Muscle of back (tissue), 13 donors: ENCODE measurements at places on chromosomes 12 and 14.
A peak's percentile ranks its signal among the peaks of the same experiment; 100 is the strongest.

DNA sequence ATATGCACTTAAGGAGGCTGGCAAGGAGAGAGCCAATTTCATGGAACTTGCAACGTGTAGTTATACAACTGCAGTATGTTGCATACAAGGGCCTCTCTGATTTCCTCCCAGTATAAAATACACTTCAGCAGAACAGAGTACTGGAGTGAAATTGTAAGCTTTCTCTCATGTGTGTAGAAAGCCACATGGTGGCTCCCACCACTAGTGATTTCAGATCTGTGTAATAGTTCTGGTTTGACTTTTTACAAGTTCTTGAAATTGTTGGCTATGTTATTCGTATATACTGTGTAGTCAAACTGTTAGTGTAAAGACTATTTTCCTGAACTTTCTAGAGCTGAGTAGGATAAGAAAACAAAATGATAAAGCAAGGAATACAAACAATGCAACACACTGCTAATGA, 16.4 kb upstream of the LMO3 start:
- DNase-seq = no peak

GRCh38 chr14:33465846-33466700, 484.8 kb downstream of the EGLN3 start:
- no peak for DNase-seq

DNA sequence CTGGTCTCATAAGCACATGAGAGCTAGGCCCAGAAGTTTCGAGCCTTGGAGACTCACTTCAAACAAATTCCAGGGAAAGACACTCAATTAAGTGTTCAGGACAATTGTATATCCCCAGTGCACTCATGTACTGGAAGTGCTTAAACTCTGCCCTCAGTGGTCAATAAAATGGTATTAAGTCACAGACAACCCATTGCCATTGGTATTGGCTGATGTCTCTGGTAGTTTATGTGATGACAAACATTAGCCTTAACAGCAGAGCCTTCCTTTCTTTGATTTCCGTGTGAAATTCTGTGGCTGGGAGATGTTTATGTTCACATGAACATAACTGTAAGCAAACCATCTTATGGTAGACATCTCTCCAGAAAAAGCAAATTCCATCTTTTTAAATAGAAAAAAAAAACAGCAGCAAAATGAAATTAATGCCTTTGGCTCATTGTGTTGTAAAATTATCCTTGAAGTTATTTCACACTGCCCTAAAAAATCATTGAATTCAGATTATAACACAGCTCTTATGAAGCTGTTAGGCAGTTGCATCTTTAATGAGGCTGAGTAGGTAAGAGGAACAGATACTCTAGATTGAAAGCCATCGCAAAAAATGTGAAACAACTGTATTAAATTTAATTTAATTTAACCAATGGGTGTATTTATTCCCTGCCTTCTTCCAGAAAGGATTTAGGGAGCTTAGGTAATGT, 216.2 kb upstream of the PLEKHG7 start:
- DNase-seq = no peak

DNA sequence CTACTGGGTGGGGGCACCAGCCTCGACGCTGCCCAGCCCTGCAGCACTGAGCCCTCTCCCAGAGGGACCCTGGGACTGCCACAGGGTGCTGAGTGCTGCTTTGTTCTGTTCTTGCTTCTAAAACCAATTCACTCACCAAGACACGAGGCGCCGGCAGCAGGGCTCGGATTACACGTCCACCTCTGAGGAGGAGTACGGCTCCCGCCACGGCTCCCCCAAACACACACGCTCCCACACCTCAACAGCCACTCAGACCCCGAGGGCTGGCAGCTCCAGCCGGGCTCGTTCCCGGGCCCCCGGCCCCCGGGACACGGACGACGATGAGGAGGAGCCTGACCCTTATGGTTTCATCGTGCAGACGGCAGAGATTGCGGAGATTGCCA, 24.3 kb downstream of the CEP170B start:
- no peak for DNase-seq

DNA sequence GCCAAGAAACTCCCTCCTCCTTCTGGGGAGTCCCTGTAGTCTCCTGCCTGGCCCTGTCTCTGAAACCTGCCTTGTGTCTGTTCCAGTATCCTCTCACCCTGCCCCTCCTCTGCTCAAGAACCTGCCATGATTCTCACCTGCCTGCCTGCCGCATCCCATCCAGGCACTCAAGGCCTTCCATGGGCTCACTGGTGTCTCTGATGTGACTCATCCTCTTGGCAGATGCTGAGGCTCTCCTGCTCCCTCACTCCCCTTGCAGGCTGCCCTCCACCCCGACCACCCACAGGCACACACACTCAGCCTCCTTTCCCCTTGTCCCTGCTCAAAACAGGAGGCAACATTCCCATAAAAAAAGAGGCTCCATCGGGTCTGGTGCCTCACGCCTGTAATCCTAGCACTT, 5.8 kb upstream of the BEGAIN start:
- no peak for DNase-seq

DNA sequence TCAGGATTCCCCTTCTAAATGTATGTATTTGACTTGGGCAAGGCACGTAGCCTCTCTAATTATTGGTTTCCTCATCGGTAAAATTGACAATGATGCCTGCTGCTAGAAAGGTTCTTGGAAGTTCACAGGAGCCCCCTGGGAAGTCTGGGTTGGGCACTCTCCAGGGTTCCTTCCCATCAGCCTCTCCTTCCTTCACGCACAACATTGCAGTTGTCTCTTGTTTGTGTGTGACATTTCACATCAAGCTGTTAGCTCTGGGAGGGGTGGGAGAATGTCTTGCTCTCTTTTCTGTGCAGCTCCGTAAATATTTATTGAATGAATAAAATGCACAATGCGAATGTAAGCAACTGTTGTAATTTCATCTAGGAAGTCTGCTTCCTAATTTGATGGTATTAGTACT, 153.2 kb upstream of the PRICKLE1 start:
- no peak for DNase-seq

GRCh38 chr12:105888696-105889095, 250.1 kb downstream of the NUAK1 start:
- DNase-seq = no peak

- DNase-seq = no peak
Measured at GRCh38 chr12:111850526-111850925, 8.5 kb downstream of the MAPKAPK5 start.

GRCh38 chr12:109098183-109098604, 797 bp downstream of the UNG start:
- DNase-seq = no peak

DNA sequence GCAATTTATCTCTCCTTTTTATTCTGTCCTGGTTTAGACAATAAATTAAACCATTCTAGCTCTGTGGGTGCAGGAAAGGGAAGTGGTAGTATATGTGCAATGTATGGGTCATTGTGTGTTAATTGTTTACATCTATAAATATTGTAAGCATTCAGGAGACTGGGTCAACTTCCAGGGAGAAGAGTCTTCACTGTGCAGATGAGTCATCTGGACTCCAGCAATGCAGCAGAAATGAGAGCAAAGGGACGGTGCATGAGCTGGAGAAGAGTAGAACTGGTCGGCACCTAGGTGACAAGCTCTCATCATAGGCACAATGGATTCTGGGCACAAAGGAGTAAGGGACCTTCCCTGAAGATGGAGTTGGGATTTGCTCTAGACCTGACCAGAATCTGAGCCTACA, 211.1 kb upstream of the DAAM1 start:
- no peak for DNase-seq

- DNase-seq = no peak
Measured at GRCh38 chr14:20400965-20401593, 12.2 kb downstream of the TEP1 start.

- DNase-seq = no peak
Measured at GRCh38 chr12:78835493-78835892, 29.1 kb upstream of the SYT1 start.

GRCh38 chr12:51953089-51953488, 1.6 kb downstream of the ACVR1B start:
- no peak for DNase-seq

DNA sequence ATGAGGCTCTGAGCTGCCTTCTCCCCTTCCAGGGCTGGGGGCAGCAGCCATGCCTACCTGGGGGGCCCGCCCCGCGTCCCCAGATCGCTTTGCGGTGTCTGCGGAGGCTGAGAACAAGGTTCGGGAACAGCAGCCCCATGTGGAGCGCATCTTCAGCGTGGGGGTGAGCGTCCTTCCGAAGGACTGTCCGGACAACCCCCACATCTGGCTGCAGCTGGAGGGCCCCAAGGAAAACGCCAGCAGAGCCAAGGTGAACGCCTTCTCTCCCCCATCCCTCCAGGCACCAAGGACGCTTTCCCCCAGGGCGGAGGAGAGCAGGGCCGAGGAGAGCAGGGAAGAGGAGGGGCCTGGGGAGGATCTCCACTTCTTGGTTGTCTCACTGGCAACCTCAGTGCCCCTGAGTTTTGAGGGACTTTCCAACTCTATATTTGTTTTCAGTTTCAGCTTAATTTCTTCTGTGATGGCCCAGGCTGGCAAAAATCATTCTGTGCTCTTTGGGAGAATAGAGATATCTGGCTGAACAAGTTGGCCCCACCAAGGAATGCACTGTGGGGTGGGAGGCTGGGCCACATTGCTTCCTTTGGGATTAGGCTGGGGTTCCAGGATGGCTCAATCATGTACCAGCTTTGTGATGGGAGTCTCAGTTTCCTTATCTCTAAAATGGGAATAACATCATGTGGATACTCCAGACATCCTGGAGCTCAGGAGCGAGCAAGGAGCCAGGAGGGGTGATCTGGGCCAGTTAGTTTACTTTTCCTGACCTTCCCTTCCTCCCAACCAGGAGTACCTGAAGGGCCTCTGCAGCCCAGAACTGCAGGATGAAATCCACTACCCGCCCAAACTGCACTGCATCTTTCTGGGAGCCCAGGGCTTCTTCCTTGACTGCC, 1.2 kb downstream of the KHNYN start:
- DNase-seq = peak; percentile 22
